ENCODE measurements at places on chromosomes 16 and 17.

GRCh38 chr16:4814046-4814445 lies 11.6 kb upstream of the ROGDI start:
- DNase-seq, result no peak

DNA sequence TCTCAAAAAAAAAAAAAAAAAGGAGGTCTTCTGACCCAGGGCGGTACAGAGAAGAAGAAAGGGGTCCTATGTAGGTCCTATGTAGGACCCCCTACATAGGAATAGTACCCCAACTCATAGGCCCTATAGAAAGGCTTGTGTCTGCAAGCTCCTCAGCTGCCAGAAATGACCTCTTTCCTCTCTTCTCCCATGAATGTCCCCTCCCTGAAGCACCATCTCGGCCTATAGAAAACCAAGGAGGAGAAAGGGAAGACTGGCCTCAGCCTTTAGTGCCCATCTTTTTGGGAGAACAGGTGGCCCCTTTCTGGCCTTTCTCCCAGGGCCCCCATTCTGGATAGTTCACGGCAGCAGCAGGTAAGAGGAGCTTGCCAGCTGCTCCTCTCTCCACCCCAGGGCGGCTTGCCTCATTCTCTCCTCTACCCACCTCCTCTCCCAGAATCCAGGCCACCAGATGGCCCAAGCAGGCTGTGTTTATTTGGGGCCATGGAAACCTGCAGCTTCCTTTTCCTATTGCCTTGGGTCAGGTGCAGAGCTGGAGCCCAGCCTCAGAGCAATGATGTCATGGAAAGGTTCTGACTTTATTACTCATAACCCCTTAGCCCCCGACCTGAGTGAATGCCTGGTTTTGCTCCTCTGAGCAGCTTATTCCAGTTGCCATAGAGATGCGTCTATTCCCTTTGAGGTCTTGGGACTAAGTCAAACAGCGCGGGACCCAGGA lies 1.6 kb upstream of the MRPL58 start:
- no peak for DNase-seq

DNA sequence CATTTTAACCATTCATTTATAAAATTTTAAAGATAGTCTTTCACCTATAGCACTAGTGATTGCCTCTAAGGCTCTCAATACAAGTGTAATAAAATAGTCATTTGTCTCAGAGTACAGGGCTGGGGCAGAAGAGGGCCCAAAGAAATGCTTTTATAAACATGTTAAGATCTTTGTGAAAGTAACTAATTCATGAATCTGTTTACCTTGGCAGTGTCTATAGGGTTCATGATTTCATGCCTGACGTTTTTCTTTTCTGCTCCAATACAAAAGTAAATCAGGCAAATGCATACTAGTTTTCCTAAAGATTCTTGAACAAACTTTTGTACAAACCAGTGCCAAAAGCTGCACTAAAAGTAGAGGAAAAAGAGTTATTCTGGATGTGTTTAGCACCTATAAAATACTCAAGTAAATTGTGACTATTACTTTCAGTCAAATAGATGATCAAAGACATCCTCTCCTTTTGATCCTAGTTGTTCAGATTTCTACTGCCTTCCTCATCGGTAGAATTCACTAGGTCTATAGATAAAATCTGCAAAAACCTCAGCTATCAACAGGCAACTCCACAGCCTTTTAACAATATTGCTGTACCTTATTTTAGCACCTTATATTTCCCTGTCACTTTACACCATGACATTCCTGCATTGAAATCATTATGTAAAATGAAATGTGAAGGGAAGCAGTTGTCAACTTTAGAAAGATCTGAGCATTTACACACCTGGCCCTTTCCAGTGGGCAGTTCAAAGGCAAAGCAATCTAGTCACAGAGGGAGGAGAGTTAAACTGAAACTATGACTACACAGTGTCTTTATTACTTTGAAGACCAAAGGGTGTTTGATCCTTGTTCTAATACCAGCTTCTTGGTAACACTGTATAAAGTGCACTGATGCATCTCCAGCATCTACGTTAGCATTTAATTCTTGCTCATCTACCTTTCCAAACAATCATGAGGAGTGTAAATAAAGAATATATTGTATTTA lies 100.0 kb upstream of the MED13 start:
- no peak for DNase-seq

- DNase-seq, result no peak
Measured at GRCh38 chr17:17379197-17379991, 76.2 kb downstream of the NT5M start.

DNA sequence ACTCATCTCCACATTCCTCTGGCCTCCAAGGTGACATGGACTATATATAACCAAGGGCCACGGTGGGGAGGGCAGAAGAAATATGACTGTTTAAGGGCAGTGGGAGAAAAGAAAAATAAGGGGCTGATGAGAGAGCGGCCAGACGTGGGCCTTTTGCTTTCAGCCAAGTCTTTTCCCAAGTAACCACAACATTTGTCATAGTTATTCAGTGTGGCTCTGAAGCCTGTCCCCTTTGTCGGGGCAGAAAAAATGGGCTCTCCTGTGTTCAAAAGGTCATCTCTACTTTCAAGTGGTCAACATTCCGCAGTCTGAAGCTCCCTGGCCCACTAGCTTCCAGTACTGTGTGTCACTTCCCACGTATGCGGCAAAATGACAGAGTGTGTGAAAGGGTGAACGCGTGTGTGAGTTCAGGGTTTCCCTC lies 245.4 kb downstream of the NTN1 start:
- DNase-seq, result no peak

DNA sequence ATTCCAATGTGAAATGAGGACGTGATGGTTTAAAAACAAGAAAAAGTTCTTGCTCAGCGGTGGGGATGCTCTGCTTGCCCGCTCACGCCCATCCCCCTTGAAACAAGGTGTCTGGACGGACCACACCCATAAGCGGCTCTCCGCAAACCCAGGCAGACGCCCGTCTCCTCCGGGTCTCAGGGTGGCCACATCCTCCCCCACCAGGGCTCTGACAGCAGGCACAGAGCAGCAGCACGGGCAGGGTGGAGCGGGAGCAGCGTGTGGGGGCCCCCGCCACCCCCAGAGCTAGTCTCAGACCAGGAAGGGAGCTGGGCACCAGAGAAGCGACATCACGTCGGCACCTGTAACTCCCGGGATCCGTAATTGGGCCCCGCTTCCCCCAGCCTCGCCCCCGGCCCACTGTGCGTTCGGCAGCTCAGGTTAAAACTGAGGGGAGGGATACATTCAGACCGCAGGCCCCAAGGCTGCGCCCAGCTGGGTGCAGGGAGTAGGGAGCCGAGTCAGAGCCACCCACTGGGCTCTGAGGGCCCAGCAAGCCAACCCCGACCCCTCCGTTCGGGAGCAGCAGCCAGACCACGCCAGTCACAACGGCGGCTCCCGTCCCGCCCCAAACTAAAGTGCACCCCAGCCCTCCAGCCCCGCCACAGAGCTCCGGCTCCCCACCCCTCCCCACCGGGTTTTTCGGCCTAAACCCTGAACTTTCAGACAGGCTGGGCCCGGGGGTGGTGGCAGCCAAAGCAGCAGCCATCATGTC lies 22.0 kb downstream of the CLUH start:
- DNase-seq, result no peak

DNA sequence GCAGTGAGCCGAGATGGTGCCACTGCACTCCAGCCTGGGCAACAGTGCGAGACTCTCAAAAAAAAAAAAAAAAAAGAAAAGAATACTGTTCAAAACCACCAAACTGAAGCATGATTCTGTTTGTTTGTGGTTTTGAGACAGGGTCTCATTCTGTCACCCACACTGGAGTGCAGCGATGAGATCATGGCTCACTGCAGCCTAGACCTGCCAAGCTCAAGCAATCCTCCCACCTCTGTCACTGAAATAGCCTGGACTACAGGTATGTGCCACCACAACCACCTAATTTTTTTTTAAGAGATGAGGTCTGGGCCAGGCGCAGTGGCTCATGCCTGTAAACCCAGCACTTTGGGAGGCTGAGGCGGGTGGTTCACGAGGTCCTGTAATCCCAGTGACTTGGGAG lies 4.3 kb downstream of the SUMO2 start:
- no peak for DNase-seq

- no peak for DNase-seq
Measured at GRCh38 chr16:21684199-21684598, 20.4 kb downstream of the OTOA start.

- peak; percentile 92 for DNase-seq
Measured at GRCh38 chr17:63946440-63947363, 14.6 kb upstream of the CD79B start.

DNA sequence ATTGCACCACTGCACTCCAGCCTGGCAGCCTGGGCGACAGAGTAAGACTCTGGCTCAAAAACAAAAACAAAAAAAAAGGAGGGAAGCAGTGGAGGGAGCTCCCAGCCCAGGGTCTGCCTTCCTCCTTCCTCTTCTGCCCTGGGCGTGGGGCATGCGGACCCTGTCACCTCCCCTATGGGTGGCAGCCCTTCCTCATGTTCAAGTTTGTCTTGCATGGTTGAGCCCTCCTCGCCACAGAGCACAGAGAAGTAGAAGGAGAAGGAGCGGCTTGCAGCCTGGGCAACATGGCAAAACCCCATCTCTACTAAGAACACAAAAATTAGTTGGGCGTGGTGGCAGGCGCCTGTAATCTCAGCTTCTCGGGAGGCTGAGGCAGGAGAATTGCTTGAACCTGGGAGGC lies 21.4 kb upstream of the TIMP2 start:
- DNase-seq, result no peak

- DNase-seq, result no peak
Measured at GRCh38 chr17:32264140-32264799, 1.4 kb upstream of the RHBDL3 start.

DNA sequence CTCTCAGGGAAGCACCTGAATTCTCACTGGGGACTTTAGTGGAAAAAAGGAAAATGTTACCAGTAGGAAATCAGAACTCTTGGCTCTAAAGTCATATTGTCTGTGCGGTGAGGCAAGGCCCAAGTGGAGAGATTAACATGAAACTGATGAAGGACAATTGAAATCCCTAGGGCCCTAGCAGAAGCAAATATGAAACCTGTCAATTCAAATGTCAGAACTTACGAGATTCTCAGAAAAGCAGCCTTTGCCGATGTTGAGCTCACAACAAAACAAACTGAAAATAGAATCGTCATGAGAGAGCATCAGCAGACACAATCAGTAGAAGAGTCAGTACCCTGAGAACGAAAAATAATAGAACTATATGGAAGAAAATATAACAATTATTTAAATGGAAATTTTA lies 108.8 kb downstream of the ELAC2 start:
- no peak for DNase-seq

GRCh38 chr16:53673189-53673588 lies 30.5 kb downstream of the RPGRIP1L start:
- no peak for DNase-seq

GRCh38 chr16:86157616-86158247 lies 258.8 kb downstream of the IRF8 start:
- DNase-seq, result no peak

GRCh38 chr16:74749291-74750055 lies 25.1 kb downstream of the FA2H start:
- DNase-seq, result no peak

DNA sequence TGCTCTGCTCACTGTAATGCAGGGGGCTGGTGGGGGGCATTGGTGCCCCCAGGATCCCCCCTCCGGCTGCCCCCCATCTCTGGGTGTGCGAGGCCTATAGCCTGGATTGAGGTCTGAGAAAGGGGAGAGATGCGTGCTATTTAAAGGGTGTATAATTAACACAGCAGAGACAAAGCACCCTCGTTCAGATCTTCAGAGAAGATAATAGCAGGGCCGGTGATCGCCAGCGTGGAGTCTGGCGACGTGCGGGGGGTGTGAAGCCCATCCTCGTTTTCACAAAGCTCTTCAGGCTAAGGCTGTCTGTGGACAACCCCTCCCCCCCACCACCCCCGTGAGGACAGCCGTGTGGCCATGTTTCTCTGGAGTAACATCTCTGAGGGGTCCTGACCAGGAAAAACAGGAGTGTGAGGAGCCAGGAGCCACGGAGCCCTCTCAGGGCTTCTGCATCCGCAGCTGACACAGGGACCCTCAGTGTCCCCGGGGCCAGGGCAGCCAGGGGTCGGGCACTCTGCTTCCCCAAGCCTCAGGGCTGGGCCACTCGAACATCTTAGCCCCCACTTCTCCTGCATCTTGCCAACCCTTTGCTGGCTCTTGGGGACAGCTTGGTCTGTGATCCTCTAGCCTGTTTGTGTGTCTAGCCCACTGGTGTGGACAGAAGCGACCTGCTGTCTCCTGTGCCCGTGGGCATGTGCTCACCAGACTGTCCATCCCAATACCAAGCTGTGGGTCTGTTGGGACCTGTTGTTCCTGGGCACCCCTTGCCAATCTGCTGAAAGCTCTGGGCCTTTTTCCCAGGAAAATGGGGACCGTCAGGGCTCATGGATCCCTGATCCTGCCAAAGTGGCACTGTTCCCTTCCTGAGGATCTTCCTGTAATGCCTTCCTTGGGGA lies 58.9 kb downstream of the BAIAP2 start:
- DNase-seq, result no peak

GRCh38 chr16:26830428-26831127 lies 236.1 kb upstream of the C16orf82 start:
- DNase-seq, result no peak

GRCh38 chr17:69761767-69762321 lies 313.2 kb upstream of the KCNJ16 start:
- peak; percentile 27 for DNase-seq

GRCh38 chr17:65393514-65393913 lies 167.9 kb downstream of the AXIN2 start:
- no peak for DNase-seq

DNA sequence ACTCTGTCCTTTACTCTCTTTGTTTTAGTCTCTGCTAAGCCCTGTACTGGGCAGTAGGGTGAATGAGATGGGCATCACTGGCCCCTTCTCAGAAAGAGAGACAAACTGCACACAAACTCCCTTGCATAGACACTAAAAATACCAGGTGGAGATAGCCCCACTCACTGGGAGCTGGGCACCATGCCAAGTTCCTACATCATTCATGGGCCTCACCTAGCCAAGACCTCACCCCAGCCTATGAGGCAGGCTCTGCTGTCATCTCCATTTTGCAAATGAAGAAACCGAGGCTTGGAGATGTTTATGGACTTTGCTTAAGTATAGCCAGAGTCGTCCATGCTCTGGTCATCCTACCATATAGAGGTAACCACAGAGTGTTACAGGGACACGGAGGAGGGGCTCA lies 499.8 kb upstream of the CDH11 start:
- DNase-seq, result no peak

DNA sequence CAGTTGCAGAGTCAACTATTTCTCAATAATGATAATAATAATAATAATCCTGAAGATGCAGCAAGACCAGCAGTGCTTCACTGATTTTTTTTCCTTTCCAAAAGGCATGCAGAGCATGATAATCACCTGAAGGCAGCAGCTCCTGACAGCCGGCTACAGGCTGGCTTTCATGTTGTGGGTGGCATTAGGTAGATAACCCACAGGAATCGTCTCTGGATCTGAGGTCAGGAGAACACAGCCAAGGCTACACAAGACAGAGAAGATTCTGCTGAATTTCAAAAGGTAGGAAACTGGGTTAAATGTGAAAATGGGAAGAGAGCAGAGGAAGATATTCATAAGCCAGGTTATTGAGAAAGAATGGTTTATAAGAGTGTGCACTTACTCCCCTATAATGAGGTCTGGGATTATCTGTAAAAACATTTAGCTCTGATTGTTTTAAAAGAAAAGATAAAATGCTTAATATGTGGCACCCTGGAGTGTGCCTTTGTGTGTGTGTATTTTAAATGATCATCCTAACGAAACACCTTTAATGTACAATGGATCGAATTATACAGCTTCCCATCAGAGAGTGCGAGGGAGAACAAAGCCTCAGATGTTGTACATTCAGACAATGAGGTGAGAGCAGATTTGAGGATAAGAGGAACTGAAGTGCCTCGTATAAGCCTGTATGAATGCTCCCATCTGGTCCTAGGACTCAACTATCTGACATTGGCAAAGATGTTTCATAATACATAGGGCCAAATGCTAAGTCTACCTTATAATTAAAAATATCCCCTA lies 273.1 kb downstream of the PHKB start:
- DNase-seq, result no peak
